Stimulated activated CD4-positive, alpha-beta T cell treated with anti-CD3 and anti-CD28 coated beads, Interleukin-15, amount 100 ng/mL, for 1 hour (primary cell): ENCODE measurements at places on chromosomes 4 and X.

DNA sequence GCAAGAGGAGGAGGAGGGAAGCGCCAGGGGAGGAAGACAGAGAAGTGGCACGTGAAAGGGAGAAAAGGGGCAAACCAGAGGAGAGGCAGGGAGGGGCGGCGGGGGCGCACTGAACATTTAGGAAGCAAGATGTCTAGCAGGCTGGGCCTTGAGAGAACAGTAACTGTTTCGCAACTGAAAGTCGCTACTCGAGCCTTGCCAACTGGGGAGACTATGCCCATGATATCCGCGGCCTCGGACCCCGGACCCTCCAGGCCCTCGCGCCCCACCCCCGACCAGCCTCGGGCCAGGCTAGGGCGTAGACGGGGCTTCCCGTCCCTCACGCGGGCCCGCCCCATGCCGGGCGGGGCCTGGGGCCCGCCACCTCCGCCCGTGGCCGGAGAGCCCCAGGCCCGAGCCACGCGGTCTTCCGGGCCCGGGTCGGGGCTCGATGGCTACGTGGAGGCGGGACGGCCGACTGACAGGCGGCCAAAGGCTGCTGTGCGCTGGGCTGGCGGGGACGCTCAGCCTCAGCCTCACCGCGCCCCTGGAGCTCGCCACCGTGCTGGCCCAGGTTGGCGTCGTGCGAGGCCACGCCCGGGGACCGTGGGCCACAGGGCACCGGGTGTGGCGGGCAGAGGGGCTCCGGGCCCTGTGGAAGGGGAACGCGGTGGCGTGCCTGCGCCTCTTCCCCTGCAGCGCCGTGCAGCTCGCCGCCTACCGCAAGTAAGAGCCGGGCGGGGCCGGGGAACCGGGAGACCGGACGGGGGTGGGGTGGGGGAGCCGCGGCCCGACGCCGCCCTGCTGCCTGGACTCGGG is at the start of gene SLC25A43:
SLC25A43 (plus strand) TSS at position 363 of the 798 bp plus-strand sequence; CDS start at position 431, 68 bp downstream.
- DNase-seq: peak; percentile 16

GRCh38 chrX:39653691-39654090 is 444.1 kb downstream of the BCOR start:
- DNase-seq: no peak

GRCh38 chrX:33160273-33160672 is 51.1 kb downstream of the DMD start:
- DNase-seq: no peak

- DNase-seq: no peak
These were observed 32.6 kb upstream of the NKX6-1 start for GRCh38 chr4:84531689-84532088.

DNA sequence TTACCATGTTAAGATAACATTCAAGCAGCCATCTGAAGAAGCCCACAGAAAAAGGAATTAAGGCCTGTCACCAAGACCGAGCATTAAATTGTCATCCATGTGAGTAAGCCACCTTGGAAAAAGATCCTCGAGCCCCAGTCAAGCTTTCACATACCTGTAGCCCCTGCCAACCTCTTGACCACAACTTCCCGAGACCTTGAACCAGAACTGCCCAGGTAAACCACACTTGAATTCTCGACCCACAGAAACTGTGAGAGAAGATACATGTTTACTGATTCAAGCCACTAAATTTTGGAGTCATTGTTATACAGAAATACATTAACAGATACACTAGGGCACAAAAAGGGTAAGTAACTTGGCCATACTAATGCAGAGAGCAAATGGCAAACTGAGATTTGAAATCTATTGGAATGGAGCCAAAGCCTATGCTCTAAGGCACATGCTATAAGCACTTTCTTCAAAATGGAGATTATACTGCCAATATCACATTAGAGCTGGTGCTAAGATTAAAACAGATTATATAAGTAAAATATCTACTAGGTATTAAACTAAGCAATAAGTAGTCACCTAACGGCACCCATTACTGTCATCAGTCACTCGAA is 49.5 kb downstream of the FAM13A start:
- no peak for DNase-seq

- no peak for DNase-seq
These were observed 47.7 kb downstream of the KLF8 start for GRCh38 chrX:56279863-56280262.

DNA sequence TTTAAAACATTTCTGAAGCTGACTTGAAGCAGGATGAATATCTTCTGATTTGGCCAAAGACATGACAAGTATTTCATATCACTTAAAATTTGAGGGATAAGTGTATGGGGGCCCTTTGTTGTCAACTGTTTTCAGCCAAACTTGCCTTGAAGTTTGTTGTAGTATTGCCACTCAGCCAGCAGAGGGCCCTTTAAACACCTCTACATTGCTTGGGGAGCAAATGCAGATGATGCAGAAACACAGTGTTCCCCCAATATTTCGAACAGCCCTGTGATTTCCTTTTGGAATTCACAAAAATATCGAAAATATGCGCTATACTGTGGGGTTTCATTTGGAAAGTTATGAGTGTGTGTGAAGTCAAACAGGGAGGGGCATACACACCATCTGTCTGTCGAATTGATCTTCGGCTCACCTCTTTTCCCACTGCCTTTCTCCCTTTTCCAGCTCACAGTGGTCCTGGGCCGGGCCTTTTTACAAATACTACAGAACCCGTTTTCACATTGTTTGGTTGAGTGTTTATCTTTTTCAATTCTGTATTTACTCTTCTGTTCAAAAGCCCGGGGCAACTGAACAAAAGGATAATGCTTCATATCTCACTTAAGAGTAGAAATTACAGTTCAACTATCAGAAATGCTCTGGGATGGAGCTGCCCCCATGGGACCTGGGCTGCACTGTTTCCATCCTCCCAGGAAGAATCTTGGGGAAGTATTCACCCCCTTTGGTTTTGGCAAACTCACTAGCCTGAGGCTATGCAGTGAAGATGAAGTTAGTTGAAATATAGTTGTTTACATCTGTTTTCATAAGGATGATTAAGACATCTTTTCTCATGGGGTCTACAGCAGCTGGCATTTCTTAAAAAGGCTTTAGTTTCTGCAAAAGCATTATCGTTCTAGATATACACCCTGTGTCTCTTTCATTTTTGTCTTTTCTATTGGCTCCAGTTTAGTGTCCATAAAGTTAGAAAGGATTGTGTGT is 137.6 kb downstream of the EGF start:
- DNase-seq: peak; percentile 12

- DNase-seq: no peak
These were observed 122.4 kb upstream of the STX18 start for GRCh38 chr4:4664234-4664633.

- no peak for DNase-seq
These were observed 50.8 kb upstream of the ADGRL3 start for GRCh38 chr4:61149278-61149677.

- DNase-seq: no peak
These were observed 67.7 kb downstream of the UGT2A3 start for GRCh38 chr4:68883870-68884269.

DNA sequence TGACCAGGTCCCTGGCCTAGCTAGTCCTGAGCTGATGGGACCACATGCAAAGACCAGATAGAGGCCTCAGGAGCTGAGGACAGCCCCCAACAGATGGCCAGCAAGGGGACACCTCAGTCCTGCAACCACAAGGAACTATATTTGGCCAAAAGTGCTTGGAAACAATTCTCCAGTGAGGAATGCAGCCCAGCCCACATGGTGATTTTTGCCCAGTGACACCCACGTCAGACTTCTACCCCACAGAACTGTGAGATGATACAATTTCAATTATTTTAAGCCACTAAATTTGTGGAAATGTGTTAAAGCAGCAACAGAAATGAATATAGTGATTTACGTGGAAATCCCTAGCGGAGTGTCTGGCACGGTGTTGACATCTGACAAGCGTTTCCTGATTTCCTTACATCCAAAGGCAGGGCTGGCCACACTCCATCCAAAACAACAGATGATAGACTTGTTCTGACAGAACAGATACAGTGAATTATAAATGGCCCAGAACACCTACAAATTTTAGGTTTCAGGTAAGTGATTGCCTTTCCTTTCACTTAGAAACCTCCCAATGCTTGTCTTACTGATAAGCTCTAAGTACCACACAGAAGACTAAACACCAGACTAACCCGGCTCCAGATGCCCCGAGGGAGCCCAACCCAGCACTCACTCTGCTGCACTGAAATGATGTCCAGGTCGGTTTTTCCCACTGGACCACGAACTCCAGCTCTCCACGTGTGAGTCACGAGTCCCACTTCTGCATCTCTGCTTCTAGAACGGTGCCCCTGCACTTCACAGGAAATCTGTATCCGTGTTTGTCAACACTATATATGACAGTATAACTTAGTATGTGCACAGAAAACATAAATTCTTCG is 5.8 kb downstream of the AFAP1 start:
- no peak for DNase-seq

DNA sequence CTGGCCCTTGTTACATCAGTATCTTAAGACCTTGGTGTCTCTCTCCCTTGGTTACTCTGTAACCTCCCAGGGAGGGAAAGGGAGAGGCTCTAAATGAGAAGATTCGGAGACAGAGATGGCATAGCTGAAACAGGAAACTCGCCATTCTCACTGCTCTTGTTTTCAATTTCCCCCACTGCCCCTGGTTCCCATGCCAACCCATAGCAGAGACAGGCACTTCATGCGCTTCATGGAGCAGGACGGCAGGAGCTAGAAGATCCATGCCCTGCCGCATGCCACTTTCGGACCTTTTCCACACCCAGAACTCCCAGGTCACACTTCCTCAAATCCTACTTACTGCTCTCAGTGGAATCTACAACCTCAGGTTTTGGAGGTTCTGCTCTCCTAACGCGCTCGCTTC is 3.1 kb downstream of the ZMYM3 start:
- no peak for DNase-seq

- DNase-seq: no peak
These were observed 16.8 kb downstream of the CD38 start for GRCh38 chr4:15794905-15795304.

DNA sequence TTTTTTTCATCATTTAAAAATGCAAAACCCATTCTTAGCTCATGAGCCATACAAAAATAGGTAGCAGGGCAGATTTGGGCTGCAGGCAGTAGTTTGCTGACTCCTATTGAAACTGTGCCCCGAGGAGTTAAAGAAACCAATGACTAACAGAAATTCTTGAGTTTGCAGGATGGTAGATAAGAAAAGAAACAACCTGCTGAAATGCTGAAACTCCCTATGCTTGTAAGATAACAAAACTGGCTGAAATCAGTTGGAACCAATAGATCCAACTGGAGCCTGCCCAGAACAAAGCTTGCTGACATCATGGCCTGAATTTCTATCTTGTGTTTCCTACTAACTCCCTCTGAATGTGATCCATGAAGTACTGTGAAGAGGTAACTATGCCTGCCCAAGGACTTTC is 68.6 kb downstream of the ANOS1 start:
- DNase-seq: no peak

DNA sequence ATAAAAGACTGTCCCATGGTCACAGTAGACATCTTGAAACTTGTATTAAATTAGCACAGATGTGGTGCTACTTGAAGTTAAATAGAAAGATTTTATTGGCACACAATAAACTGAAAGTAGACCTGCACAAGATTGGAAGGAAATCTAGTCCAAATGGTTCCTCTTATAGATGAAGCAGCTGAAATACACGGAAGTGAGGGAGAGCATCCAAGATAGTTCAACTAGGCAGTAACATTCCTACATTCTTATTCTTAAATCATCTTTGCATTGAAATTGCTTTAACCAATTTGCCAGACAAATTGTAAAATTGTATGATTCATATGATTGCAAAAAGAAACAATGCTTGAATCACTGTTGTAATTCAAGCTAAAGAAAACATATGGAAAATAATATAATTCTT is 87.6 kb upstream of the VCX3B start:
- no peak for DNase-seq

DNA sequence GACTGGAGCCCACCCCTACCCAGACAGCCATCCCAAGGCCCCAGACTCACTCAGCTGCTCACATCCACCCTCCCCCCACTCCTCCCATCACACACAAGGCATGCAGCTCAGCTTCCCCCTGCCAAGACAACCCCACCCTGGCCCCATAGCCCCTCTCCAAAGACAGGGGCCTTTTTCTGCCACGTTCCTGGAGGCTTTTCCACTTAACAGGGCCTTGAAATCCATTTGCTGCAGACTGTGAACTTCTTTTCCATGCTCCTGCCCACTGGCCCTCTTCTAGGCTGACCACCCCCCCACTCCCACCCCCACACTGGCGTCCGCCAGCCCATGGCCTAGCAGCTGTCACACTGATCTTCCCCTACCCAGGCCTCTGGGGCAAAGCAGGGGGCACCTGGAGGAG is 76.0 kb downstream of the PJA1 start:
- DNase-seq: no peak

DNA sequence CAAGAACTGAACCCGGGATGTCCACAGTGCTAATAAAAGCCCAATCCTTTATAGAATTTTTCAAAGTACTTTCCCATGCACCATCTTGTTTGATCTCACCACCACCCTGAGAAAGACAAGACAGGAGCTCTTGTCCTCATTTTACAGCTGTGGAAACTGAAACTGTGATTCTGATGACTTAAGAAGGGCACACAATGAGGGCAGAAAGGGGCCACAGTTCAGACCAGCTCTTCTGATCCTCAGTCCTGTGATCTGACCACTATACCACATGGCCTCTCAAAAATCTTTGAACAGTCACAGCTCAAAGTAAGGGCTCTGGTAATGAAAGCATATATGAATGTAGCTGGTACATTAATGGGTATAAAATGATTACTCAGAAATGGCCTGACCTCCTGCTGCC is 127.3 kb upstream of the CPEB2 start:
- no peak for DNase-seq
